ENCODE measurements at places on chromosomes 2 and 18.

DNA sequence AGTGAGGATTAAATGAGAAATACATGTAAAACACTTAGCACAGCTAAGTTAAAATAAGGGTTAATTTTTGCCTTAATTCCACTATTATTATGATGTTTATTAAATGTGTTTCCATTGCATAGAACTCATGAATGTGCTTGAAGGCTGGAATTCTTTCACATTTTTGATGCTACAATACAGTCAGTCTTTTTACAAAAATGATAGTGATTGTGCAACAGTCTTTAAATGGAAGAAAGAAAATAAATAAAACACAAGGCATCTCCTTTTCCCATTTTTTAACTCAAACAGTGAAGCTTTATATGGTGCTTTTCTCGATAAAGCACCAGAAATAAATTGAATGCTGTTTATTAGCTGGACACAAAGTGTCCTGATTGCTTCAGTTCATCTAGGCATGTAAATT, 123.9 kb downstream of the MAP2 start:
- no peak for DNase-seq

DNA sequence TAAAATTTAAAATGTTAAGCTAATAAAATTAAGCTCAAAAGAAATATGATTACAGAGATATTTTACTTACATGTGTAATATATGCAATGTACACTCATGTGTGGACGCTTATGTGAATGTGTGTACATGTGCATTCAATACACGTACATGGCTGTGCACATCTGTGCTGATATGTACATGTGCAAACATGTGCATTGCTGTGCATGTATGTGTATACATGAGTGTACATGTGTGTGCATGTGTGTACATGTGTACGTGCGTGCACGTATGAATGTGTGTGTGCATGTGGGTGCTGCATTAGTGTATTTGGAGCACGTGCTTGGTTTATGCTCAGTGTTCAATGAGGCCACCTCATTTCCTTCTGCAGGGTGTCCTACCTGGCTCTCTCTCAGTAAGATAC, 88.2 kb upstream of the TMEM18 start:
- DNase-seq = no peak

GRCh38 chr18:7415081-7415894, 151.8 kb upstream of the PTPRM start:
- DNase-seq = no peak

GRCh38 chr2:37656512-37657423, 14.7 kb downstream of the CDC42EP3 start:
- no peak for DNase-seq

All from HuH-7 (cell line).